Activated CD4-positive, alpha-beta T cell treated with anti-CD3 and anti-CD28 coated beads, Interleukin-2, amount 50 U/mL, for 1 hour (primary cell): ENCODE measurements at places on chromosomes 12 and 14.

GRCh38 chr12:75699251-75699650, 187.8 kb upstream of the KRR1 start:
- no peak for DNase-seq

- no peak for DNase-seq
These were observed 1.3 kb downstream of the TM7SF3 start for GRCh38 chr12:27012982-27013255.

DNA sequence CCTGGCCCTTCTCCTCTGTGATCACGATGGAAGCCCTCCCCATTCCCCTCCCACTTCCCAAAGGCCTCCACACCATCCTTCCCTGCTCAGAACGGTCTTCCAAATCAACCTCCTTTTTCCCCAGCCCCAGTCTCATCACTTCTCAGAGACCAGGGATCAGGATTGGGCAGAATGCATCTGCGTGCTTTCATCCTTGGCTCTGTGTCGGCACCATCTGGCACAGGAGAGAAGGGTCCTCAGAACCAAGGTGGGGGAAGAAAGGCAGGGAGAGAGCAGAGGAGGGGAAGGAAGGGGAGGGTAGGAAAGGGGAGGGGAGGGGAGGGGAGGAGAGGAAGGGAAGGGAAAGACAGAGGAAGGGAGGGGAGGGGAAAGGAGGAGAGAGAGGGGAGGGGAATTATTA, 52.4 kb upstream of the FICD start:
- DNase-seq = no peak

DNA sequence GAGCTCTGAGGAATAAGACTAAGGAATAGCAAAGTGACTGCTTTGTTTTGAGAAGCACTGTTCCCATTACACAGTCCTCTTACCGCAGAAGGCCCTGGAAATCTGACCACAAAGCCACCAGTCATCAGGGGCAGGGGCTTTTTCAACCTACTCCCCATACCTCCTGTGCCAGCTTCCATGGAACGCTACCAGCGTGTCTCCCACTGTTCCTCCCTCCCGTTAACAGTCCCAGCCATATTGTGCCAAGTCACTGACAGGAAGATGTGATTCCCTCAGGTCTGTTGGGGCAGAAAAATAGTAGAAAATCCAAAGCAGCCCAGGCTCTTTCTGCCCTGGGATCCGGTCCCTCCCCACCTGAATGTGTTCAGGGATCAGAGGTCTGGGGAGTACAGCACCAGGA, 46.6 kb upstream of the VPS33A start:
- no peak for DNase-seq

- DNase-seq = no peak
These were observed 153.0 kb downstream of the NOVA1 start for GRCh38 chr14:26444822-26445221.

DNA sequence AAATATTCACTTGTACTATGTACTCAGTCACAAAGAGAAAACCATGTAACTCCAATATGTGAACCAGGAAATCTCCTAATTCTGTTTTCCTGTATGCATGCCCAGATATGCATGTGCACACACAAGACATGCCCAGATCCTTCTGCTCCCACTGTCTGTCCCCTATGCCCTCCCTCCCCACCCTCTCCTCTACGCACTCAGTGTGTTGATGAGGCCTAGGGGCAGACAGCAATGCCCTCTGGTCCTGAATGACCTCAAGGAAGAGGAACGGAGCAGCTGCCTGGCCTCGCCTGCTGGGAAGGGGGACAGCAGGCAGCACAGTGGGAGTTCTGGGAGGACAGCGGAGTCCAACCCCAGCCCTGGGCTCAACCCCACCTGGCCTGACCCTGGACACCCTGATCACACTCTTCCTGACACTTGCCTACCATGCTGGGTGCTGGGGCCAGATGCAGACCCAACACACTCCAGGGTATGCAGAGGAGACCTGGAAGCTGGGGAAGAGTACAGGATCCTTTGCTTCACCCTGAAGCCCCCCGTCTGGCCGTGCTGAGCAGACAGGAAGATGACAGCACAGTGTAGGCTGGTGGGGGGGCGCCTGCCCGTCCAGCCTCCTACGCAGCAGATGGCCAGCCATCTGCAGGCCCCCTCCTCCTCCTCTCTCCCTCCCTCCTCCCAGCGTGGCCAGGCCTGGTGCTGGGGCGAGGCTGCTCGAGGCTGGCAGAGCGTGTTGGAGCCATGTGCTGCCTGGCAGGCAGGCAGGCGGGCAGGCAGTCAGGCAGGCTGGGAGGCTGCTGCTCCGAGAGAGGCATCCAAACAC, 106.6 kb upstream of the NCOR2 start:
- DNase-seq = no peak

DNA sequence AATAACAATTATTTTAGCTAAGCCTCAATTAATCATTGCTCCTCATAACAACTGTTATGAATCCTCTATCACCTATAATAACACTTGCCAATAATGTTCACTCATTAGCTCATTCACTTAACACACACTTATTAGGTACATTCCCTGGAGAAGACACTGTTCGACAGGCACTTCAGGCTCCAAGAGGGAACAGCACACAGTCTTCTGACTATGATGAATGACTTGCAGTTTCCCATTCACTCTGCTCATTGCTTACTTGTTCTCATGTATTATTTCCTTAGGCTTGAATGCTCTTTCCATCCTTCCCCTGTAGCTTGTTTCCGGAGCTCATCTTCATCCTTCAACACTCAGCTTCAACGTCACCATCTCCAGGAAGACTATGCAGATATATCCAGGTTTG, 437.3 kb downstream of the TMEM132D start:
- no peak for DNase-seq

GRCh38 chr12:45644541-45644940, 85.0 kb upstream of the ARID2 start:
- no peak for DNase-seq

- no peak for DNase-seq
These were observed 5.3 kb downstream of the KRT3 start for GRCh38 chr12:52790427-52791270.

- no peak for DNase-seq
These were observed 40.4 kb upstream of the GTF2A1 start for GRCh38 chr14:81261176-81261575.
